ENCODE measurements at places on chromosomes 7 and 10.

DNA sequence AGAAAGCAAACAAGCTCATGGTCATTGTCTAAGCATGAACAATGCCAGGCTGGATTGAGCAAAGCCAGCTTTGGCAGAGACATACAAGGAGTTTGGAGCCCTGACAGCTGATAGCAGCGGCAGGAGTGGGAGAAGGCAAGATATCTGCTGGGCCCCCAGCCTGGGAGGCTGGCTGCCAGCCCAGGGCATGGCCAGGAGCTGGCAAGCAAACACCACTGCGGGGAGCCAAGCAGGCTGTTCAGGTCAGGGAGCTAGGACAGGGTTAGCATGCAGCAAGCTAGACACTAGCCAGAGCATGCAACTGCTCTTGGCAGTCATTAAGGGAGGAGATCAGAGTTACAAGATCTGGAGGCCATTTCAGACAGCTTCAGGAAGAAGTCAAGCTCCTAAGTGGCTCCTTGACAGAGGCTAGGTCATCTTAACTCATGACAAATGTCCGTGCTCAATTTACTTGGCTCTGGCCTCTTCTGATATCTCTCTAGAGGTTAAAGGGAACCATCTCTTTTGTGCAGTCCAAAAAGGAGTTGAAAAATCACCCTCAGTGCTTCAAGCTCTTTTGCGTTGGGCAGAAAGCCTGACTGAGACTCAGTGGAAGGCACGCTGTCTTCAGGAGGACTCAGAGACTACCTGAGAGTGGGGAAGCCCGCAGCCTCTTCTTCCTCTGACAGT lies 436.8 kb upstream of the C7orf33 start:
- peak; percentile 63 for DNase-seq

DNA sequence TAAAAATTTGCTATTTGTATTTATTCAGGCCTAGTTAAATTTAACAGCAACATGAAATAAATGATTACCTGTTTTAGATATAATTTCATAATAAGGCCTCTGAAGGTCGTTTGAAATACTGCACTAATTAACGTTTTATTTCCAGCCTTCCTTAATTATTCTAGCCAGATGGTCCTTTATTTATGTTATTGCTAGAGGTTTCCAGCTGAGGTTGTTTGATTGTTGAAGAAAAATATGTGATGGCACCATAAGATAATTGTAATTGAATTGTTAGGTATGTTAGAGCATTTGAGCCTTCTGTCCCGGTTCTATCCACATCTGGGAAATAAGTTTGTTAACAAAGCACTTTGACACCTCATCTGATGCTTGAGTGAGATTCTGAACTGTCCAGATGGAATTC lies 556.1 kb downstream of the ATRNL1 start:
- no peak for DNase-seq

DNA sequence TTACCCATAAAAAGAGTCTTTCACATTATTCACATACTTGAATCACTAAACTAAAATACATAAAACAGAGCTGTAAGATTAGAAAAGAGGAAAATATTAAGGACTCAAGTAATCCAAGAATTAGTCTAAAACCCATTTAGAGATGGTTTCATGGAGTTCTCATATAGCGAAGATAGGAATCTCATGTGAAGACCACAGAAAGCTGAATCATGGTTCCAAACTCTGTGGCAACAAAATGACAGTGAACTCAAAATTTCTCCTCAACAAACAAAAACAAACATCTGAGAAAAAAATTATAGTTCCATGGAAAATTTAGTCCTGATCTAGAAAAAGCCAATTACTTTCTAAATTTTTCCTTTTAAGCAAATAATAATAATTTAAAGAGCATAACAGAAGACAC lies 34.6 kb downstream of the BAZ1B start:
- peak; percentile 69 for DNase-seq

- DNase-seq, result peak; percentile 38
Observed at GRCh38 chr10:84267503-84268126, 22.8 kb downstream of the RGR start.

DNA sequence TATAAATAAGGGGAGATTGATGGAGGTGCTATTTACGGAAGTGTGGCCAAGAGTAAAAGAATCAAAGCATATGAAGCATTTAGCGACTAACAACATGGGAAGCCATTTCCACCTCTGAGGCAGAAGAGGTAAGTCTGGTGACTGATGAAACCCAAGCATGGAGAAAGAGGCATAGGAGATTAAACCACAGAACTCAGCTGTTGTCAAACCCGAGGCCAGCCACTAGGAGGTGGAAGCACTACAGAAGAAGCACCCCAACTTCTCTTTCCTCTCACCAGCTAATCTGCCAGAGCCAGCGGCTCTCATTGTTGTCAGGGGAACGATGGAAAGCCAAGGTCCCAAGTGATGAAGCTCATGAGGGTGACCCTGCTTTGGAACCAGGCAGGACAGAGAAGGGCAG lies 19.6 kb upstream of the CNTNAP2 start:
- DNase-seq, result no peak

DNA sequence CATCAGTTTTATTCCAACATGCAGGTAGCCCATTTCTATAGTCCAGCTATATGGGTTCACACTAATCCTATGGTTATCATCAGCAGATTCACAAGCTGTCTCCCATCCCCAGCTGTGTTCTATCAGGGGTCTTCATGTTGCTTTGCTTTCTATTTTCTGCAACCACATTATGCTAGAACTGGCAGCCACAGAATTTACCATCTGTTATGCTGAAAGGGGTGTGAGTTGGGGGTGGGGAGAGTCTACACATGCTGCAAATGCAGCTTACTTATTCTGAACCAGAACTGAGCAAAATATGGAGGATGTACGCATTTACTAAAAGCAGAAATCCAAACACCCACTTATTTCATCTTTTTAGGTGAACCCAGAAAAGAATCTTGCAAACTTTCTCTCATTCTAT lies 32.9 kb downstream of the SHTN1 start:
- no peak for DNase-seq

DNA sequence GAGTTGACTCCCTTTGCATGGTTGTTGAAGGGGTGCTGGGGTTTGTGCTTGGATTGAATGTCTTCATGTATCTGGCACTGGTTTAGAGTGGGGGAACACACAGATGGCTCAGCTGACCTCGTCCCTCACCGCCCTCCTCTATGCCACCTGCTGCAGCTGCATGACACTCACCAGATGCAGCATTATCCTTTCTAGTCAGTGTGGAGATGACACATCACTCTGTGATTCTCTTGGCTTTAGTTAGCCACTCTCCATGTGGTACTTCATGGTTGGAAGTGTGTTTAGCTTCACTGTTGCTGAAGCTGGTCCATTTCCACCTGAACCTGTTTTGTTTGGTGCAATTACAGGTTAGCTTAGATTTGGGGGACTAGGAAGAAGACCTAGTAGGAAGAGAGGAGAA lies 56.3 kb upstream of the BMPER start:
- peak; percentile 82 for DNase-seq

DNA sequence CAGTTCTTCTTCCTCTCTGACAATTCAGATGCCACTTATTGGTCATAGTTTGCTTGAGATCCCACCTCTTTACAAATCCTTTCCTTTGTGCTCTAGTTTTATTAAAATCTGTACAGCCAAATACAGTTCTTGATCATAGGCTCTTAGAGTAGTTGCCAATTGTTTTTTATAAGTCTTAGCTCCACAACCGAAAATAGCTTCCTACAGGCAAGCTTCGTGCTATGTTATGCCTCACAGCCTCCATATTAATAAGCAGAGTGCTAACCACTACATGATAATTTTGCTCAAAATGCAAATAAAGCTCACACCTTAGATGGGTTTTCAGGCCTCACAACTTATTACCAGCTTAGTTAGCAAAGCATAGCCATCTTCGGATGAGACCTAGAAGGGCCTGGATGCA lies 688.9 kb downstream of the MAGI2 start:
- no peak for DNase-seq

GRCh38 chr7:106365252-106366005 lies 80.6 kb upstream of the NAMPT start:
- peak; percentile 42 for DNase-seq

- no peak for DNase-seq
Observed at GRCh38 chr10:15181576-15182156, 13.2 kb upstream of the NMT2 start.

DNA sequence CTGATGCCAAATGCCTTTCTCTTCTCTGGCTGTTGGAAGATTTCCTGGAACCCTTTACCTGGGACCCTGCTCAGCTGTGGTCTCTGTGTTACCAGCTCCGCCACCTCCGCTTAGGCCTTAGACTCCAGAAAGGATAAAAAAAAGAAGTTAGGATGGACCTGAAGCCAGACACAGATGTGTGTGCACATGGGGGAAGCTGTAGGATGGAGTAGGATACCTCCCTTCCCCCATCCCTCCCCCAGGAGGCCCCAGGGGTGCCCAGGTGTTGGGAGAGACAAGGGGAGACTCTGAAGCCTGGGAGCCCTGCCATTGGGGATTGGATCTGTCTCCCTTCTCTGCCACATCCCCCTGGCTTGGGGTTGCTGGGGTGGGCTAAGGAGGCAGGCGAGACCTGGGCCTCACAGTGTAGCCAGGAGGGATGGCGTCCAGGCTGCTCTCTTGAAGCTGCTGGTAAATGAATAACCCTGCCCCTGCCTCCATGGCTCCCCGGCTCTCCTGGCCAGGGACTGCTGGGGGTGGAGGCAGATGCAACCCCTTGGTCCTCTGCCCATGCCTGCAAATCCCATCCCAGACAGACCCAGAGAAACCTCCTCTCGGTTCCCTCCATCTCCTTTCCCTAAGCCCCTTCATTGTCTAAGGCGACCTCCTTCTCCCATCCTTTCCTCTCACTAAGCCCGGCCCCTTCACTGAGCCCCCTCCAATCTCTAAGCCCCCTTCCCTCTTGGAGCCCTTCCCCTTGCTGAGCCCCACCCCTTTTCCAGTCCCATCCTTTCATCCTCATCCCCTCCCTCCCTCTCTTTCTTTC lies 8.0 kb downstream of the CLDN3 start:
- DNase-seq, result no peak

DNA sequence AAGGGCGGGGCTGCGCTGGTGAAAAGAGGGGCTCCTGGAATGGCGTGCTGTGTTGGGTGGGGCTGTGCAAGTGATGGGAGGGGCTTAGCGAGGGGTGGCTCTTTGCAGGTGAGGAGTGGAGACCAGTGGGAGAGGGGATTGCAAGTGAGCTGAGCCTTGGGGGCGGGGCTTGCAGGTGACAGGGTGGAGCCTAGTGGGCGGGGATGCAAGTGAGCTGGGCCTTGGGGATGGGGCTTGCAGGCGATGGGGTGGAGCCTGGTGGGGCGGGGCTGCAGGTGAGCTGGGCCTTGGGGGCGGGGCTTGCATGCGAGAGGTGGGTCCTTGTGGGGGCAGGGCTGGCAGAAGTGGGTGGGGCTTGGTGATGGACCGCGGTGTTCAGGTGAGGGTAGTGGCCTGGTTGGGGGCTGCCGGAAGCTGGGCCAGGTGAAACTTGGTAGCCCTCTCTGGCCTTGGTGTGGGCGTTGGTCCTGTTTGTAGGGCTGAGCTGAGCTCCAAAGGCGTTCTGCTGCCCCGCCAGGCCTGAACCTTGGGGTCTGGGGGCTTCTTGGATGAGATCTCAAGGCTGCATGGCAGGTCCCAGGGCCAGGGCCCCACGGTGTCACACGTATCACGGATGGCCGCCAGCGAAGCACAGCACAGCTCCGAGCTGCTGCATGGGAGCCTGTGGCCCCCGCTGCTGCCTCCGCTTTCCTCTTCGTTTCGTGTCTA lies 743 bp upstream of the PITRM1 start:
- no peak for DNase-seq

DNA sequence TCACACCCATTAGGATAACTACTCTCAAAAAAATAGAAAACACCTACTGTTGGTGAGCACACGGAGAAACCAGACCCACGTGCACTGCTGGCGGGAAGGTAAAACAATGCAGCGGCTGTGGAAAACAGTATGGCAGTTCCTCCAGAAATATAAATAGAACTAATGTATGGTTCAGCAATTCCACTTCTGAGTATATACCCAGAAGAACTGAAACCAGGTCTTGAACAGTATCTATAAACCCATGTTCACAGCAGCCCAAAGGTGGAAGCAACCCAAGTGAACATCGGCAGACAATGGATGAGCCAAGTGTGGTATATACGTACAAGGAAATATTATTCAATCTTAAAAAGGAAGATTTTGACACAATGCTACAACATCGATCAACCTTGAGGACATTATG lies 164.7 kb downstream of the ZMYND11 start:
- no peak for DNase-seq
